Osteocyte (in vitro differentiated cells): ENCODE measurements at places on chromosomes 6 and 20. TPM values are rescaled to one million over a fixed set of nuclear protein-coding genes. Genes with fewer than 3 reads are reported as not detected.

Gene PRL
- total RNA-seq = not detected in 2 replicates

Gene CDYL
- total RNA-seq = 39.8 and 40.4 TPM in 2 replicates

Gene TAGAP
- not detected in 2 replicates for total RNA-seq

Gene LCA5
- 4.2 and 4.3 TPM in 2 replicates for total RNA-seq

Gene ZNF76
- 29.3 and 32.9 TPM in 2 replicates for total RNA-seq

DNA sequence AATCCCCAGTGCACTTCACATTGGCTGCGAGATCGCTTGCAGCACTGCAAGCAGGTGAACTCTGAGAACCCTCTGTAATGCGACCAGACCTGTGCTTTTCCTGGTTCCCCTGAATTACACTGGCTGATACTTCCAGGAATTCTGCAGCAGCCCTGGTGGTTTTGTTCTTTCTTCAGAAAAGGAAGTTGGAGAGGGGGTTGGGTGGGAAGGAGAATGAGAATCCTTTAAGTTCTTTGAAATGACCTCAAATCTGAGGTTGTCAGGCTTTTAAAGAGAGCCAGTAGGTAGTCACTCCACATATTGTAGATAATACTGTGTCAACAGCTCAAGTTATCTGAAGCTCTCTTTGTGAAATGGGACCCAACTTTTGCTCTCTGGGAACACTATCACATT is 62.4 kb downstream of the GCNT2 start:
- peaks cover 53% of the 10 kb centered on the region for H3K27me3 ChIP-seq
- H3K36me3 ChIP-seq = no peaks in the 10 kb centered on the region
- no peak for DNase-seq
- peaks cover 9% of the 10 kb centered on the region for H3K4me1 ChIP-seq
- H3K27ac ChIP-seq = no peak overlapping the region

DNA sequence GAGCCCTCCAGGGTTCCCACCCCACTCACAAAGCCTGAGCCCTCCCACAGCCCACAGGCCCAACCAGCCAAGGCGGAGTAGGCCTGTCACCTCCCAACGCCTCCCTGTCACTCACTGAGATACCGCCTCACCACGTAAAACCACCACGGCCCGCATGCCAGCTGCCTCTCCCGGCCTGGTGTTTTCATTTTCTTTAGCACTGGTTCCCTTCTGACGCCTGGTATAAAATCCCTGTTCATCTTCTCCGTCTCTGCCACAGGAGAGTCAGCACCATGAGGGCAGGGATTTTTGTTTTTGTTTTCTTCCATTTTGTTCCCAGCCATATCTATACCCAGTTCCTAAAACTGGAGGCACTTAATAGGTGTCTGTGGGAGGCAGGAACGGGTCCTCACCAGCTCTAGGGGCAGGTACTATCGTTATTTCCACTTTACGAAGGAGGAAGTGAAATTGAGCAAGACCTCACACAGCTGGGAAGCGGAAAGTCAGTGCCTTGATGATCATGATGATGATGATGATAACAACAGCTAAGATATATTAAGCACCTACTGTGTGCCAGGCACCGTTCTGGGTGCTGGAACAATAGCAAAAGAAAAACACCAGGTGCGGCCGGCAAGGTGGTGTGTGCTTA is 58.6 kb downstream of the SNAI1 start:
- peaks cover 28% of the 10 kb centered on the region for H3K4me1 ChIP-seq
- no peak for DNase-seq
- H3K27ac ChIP-seq = peak overlapping the region; percentile 14
- H3K27me3 ChIP-seq = no peaks in the 10 kb centered on the region

GRCh38 chr6:5657684-5658430 is 348.9 kb downstream of the NRN1 start:
- no peak overlapping the region for H3K27ac ChIP-seq
- no peaks in the 10 kb centered on the region for H3K4me1 ChIP-seq
- H3K36me3 ChIP-seq = peaks cover 3% of the 10 kb centered on the region
- no peak overlapping the region for H3K4me3 ChIP-seq

DNA sequence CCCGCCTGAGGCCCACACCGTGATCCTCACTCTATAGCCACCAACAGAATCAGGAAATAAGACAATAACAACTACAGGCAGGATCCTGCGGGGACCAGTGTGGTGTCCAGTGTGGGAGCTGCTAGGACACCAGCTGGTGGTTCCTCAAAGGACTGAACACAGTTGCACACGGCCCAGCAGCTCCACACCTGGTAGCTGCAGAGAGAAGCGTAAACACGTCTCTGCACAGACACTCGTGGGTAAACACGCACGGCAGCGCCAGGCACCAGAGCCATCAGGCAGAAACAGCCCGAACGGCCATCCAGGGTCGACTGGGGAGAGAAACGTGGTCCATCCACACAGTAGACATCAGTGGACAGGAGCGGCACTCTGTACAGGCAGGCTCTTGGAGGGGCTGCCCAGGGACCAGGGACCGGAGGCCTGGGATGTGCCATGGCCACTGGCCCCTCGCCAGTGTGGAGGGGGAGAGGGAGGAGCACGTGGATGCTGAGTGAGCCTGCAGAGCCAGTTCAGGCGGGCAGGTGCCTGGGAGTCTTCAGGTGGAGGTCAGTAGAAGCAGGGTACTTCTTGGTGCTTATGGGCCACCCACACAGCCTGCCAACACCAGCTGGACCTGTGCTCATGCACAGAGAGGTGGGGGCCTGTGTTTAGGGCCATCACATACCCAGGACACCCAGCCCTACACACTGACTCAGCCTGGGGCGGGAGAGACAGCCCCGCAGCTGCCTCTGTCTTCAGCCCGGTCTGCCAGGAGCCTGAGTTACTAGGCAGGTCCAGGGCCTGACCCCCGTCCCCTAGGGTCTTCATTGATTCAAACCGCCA is 7.4 kb upstream of the LAMA5 start:
- DNase-seq = no peak
- no peaks in the 10 kb centered on the region for H3K27me3 ChIP-seq
- peaks cover 50% of the 10 kb centered on the region for H3K4me1 ChIP-seq

GRCh38 chr6:62640749-62641148 is 354.7 kb upstream of the KHDRBS2 start:
- no peaks in the 10 kb centered on the region for H3K4me1 ChIP-seq
- no peak overlapping the region for H3K4me3 ChIP-seq
- H3K36me3 ChIP-seq = no peaks in the 10 kb centered on the region
- DNase-seq = no peak
- H3K27ac ChIP-seq = no peak overlapping the region
- no peaks in the 10 kb centered on the region for H3K27me3 ChIP-seq

DNA sequence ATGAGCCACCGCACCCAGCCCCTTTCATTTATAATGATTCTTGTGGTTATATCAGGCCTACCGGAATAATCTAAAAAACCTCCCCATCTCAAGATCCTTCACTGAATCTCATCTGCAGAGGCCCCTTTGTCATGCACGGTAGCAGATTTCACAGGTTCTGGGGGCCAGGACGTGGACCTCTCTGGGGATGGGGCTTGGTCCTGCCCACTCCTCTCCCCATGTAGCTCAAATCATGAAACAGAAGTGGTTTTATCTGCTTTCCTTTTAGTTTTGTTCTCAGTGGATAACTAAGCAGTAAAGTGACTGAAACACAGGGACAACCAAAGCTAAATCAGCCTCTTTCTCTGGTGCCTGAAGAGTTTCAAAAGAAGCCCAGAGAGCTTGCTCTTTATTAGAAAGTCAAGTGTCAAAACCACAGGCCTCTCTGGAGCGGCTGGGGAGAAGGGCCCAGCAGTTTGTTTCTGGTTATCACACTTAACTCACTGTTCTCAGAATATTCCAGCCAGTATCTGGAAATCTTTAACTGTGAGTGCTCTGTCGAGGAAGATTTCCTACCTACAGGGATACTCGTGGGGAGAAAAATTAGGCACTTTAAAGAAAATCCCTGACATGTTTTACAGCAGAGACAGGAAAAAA is 60.6 kb upstream of the FAM184A start:
- H3K4me1 ChIP-seq = peaks cover 4% of the 10 kb centered on the region
- H3K36me3 ChIP-seq = no peaks in the 10 kb centered on the region
- peak overlapping the region; percentile 20 for H3K27ac ChIP-seq

GRCh38 chr6:150176152-150176551 is 33.3 kb downstream of the PPP1R14C start:
- no peak overlapping the region for H3K27ac ChIP-seq
- H3K4me1 ChIP-seq = peaks cover 6% of the 10 kb centered on the region
- peaks cover 4% of the 10 kb centered on the region for H3K27me3 ChIP-seq

- DNase-seq = no peak
- no peak overlapping the region for H3K27ac ChIP-seq
- peaks cover 23% of the 10 kb centered on the region for H3K4me1 ChIP-seq
- H3K36me3 ChIP-seq = no peaks in the 10 kb centered on the region
- H3K27me3 ChIP-seq = no peaks in the 10 kb centered on the region
Measured at GRCh38 chr6:21375151-21376116, 218.1 kb upstream of the SOX4 start.

DNA sequence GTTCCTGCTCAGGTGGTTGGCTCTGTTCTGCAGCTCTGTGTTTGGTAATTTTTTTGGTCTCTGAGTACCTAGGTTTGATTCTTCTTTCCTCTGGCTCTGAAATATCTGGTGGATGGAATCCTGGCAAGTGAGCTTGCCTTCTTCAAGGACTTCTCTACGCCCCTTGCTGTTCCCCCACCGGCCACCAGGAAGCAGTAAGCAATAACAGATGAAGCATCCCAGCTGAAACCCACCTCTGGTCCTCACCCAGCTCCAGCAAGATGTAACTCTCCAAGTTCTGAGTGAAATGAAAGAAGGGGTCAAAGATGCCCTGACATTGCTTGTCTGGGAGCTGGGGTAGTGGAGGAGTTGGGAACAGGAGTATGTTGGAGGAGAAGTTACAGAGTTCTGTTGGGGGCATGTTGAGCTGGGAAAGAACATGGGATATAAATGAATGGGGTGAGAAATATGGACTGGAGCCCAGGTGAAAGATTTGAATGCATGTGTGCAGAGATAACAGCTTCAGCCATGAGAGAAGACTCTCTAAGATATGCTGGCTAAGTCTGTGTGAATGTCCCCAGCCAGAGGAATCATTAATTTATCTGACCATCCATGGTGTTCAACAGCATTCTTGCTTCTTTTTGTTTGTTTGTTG is 51.3 kb upstream of the GLP1R start:
- peaks cover 34% of the 10 kb centered on the region for H3K27me3 ChIP-seq
- no peak for DNase-seq
- H3K4me1 ChIP-seq = no peaks in the 10 kb centered on the region
- H3K36me3 ChIP-seq = no peaks in the 10 kb centered on the region
- no peak overlapping the region for H3K4me3 ChIP-seq

- H3K27me3 ChIP-seq = no peaks in the 10 kb centered on the region
- DNase-seq = no peak
- peaks cover 40% of the 10 kb centered on the region for H3K4me1 ChIP-seq
- H3K4me3 ChIP-seq = no peak overlapping the region
- H3K36me3 ChIP-seq = no peaks in the 10 kb centered on the region
Measured at GRCh38 chr6:154301839-154302752, 54.5 kb downstream of the IPCEF1 start.

DNA sequence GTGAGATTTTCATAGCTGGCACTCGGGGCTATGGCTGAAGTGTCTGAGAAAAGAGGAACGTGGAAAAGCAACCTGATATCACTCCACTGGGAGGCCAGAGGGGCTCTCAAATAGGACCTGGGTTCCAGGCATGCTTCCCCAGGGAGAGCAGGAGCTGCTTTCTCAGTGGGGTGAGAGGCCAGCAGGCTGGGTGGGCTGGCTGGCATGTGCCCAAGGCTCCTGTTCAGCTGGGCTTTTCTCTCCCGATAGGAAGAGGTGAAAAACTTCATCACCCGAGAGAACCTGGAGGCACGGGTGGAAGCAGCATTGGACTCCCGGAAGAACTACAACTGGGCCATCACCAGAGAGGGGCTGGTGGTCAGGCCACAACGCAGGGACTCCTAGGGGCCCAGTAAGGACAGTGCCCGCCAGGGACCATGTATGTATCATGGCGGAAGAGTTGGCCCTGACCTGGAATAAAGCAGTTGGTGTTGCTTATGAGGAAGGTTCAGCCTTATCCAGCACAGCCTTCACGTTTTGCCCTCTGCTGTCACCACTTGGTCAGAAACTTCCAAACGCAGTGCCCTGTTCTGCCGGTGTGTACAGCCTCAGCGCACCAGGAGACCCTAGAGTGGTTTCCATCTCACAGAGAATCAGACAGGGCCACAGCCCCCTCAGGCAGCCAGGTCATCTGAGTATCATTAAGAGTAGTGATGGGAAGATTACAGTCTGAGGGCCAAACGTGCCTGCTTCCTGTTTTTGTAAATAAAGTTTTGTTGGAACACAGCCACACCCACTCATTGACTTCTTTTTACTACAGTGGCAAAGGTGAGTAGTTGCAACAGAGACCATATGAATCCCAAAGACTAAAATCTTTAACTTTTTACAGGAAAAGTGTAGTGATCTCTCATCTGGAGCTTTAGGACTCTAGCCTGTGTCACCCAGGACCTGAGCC is 1.9 kb downstream of the MRPS26 start:
- no peak overlapping the region for H3K27ac ChIP-seq
- no peak for DNase-seq
- peak overlapping the region; percentile 87 for H3K4me3 ChIP-seq
- H3K27me3 ChIP-seq = no peaks in the 10 kb centered on the region

DNA sequence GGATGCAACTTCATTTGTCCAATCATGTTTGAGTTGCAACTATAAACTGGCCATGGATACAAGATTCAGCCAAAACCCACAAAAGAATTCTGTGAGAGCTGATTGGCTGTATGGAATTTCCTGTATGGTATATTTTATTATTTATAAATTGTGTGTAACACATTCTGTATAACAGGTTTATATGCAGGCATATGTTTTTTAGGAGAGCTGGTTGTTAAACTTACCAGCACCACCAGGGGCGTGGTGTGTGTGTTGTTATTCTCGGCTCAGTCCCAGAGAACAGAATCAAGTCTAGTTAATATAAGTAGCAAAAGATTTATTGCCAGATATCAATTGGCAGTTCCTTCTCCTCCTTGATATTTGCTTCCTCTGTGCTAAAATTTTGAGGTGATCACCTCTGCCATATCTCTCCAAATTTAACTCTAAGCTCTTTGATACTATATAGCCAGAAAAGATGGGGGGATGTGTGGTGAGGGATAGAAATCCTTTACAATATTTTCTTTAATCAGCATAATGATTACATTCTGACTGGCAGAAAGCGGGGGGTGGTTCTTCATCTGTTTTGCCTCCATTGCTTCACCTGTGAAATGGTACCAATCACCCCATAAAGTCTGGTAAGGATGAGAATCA is 22.9 kb downstream of the CNBD2 start:
- peaks cover 24% of the 10 kb centered on the region for H3K27me3 ChIP-seq
- H3K4me3 ChIP-seq = no peak overlapping the region
- no peak for DNase-seq
- no peaks in the 10 kb centered on the region for H3K36me3 ChIP-seq
- peaks cover 10% of the 10 kb centered on the region for H3K4me1 ChIP-seq
